Activated CD4-positive, alpha-beta T cell treated with anti-CD3 and anti-CD28 coated beads, Interleukin-2, amount 50 U/mL, for 48 hours (primary cell): ENCODE measurements at places on chromosomes 5 and 9.

DNA sequence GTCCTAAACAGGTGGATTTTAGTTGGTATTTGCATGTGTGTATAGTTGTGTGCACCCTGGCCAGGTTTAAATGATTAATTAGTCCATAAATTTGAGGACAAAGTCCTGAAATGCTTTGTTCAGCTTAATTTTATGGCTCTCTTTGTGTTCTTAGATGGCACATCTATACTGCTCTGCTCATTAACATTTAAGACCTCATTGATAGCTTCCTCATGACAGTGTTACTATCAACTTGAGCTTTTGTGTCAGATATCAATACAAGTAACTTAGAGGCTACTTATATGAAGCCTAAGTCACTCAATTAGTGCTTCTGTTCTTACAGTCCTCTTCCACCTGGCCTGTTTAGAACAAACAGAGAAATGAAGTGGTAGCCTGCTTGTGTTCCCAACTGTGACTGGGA, 240.9 kb downstream of the TRPM3 start:
- no peak for DNase-seq

DNA sequence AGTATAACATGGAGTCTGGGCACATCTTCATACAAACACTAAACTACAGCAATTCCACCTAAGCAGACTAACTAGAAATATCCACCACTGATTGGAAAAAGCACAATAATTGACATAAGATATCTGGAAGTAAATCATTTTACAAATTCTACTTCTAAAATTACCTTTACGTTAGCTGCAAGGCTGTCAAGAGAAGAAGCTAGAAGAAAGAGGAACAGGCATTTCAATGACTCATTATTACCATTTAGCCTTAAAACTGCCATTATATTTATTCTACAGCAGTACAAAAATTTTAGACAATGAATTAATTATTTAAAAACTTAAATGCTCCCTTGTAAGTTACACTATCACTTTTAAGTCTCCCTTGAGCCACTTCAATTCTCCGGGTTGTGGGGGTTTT, 43.4 kb upstream of the PLPP6 start:
- DNase-seq, result no peak

DNA sequence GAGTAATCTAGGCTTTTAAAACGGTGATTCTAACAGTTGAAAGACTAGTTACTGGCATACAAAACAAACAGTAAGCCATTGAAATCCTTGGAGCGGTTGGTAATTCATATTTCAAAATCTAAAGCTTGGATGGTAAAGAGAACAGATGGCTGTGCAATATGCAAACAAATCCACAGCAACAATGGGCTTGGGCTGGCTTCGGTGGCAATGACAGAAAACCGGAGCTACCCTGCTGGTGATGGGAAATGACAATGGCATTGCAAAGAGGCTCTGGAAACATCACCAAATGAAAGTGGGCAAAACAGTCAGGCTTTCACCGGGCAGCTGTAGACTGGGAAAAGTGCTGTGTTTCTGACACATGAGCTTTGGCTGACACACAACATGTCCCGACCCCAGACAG, 42.2 kb downstream of the MED27 start:
- no peak for DNase-seq

GRCh38 chr9:135098400-135099105, 11.1 kb downstream of the OLFM1 start:
- no peak for DNase-seq

GRCh38 chr5:163574472-163575440, 69.3 kb downstream of the MAT2B start:
- no peak for DNase-seq

- DNase-seq, result no peak
Observed at GRCh38 chr5:78929833-78930232, 55.3 kb downstream of the ARSB start.

- no peak for DNase-seq
Observed at GRCh38 chr5:170365831-170366230, 23.3 kb downstream of the KCNMB1 start.

DNA sequence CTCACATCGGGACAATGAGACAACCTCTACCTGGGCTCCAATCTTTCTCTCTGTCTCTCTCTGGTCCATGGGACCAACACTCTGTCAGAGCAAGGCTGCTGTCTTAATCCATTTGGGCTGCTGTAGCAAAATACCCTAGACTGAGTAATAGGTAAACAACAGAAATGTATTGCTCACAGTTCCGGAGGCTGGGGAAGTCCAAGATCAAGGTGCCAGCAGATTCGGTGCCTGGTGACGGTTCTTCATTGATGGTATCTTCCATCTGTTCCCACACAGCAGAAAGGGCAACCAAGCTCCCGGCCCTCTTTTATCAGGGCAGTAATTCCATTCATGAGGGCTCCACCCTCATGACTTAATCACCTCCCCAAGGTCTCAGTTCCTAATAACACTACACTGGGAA, 61.3 kb upstream of the SPOCK1 start:
- DNase-seq, result no peak

GRCh38 chr5:170611449-170612090, 107.8 kb downstream of the KCNIP1 start:
- no peak for DNase-seq

DNA sequence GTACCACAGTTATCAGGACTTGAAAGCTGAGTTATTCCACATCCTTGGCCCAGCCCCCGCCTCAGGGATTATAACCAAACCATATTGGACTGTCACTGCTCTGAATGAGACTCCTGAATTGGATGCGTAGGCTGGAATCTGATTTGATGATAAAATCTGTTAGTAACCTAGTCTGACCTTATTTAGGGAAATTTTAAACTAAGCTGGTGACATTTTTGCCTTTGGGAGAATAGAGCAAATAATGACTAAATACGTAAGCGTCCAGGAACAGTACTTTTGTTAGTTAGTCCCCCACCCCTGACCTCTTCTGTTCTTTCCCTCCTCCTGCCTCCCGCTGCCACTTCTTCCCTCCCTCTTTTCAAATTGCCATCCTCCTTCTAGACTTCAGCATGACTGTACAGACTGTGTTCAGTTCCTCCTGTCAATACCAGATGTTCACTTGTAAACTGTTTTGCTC, 92.6 kb downstream of the TLE4 start:
- DNase-seq, result no peak

- DNase-seq, result no peak
Observed at GRCh38 chr5:159788835-159789331, 127.4 kb upstream of the ADRA1B start.

- DNase-seq, result no peak
Observed at GRCh38 chr9:133440874-133441273, 18.7 kb downstream of the ADAMTS13 start.

- no peak for DNase-seq
Observed at GRCh38 chr5:84202136-84202535, 182.5 kb downstream of the EDIL3 start.
